ENCODE measurements at places on chromosomes 1 and 21.

DNA sequence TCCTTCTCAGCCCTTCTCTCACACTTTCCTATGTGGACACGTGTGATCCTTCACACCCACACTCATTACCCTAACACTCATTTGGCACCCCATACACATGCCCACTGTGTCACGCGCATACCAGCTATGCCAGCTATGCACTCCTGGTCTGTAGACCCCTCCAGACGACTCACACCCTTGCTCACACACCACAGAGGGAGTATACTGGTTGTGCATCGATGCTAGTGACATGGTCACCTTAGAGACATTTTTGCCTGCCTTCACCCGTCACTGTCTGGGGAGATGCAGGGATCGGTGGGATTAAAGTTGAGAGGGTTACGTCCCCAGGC lies 8.3 kb upstream of the PPM1J start:
- no peak for DNase-seq

DNA sequence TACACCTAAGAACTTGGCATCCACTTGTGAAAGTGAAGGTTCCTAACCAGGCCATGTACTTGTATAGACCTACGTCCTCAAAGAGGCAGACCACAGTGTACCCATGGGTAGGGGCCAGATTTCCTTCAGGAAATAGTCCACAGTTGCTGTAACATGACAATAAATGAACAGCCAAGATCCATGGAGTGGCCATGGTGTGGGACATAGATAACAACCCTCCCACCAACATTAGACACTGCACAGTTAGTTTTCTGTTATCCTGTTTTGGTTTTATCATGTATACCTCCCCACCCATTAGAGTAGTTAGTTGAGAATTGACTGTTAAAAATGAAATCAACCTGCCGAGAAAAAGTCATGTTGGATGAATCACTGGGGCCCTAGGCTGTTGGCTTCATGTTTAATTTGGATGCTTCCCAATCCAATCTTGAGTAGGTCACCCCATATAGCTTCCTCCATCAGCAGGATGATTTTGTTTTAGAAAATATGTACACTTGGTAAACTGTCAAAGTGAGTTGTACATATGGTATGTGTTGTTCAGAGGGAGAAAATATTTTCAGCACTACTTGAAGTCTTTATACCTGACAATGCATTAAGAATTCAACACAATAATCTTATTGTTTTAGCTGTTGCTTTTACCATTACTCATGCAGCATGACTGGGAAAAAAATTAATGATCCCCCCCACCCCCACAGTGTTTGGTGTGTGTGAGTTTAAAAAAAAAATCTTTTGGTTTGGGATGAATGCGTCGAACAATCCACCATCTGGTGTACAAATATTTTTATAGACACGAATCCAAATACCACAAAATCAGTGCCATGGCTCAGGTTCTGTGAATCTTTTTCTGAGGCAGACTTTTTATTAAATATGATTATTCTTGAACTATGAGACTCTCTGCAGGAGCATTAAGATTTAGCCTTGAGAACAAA lies 88.3 kb upstream of the ARHGAP29 start:
- no peak for DNase-seq

- no peak for DNase-seq
These were observed 63.0 kb downstream of the RABGAP1L start for GRCh38 chr1:174222166-174222949.

DNA sequence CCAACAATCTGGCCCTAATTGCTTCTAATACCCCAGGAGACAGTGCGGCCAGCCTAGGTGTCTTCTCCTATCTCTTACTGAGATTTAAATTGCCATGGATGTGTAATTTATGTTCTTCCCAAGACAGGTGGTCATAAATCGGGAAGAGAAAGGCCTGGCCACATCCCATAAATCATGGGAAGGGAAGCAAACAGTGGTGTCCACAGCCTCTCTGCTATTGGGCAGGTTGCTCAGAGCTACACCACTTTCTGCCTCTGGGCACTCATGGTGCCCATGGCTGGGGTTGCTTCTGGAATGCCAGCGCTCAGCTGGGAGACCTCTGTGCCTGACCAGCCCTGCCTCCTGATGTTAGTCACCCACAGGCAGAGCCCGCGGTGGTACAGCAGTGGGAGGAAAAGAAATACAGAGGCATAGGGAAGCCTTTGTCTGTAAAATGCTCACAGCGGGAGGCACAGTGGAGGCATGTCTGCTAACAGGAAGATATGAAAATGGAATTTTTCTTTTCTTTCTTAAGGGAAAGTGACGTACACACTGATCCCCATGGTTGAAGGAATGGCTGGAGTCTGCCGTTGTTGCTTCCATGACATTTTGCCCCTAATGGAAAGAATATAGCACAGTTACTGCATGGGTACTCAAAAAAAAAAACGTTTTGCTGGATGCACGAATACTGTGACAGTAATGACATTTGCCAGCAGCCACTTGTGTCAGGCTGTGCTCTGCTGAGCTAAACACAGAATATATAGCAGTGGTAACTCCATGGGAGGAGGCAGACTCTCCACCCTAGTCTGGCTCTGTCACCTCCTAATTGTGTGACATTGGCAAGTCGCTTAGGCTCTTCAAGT lies 21.9 kb downstream of the MTARC1 start:
- DNase-seq = no peak

DNA sequence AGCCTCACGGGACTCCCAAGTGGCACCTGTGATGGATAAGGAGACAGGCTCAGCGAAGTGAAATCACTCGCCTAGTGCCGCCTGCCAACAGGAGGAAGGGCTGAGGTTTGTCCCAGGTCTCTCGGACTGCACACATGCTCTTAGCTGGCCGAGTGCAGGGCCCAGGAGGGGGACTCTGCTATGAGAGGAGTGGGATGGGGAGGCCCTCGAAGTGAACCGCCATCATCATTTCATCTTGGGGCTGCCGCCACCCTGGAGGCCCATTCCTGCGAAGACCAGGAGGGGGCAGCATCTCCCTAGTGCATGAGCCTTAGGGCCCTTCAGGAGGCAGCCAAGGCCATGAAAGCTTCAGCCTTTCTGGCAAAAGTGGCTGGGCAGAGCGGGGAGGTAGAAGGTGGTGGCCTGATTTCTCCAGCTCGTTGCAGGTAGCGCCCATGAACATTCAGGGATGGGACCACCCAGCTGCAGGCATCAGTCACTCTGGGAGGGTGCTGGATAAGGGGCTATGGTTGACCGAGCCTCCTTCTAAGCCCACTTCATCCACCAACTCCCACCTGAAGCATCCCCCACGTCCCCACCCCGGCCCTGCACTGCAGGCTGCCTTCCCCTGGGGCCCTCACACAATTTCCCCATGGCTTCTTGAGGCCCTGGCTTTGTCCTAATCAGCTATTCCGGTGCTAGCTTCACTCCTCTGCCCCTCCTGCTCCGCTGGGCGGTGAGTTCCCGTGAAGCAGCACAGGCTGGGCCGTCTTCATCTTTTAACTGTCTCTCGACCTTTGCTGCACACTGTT lies 17.2 kb upstream of the RASSF5 start:
- peak; percentile 73 for DNase-seq

GRCh38 chr1:162351246-162351842 lies 25.3 kb downstream of the SPATA46 start:
- DNase-seq = no peak

GRCh38 chr1:53546409-53547155 lies 87.4 kb downstream of the DMRTB1 start:
- DNase-seq = no peak

GRCh38 chr1:224170748-224171478 lies 12.1 kb upstream of the DEGS1 start:
- peak; percentile 70 for DNase-seq

DNA sequence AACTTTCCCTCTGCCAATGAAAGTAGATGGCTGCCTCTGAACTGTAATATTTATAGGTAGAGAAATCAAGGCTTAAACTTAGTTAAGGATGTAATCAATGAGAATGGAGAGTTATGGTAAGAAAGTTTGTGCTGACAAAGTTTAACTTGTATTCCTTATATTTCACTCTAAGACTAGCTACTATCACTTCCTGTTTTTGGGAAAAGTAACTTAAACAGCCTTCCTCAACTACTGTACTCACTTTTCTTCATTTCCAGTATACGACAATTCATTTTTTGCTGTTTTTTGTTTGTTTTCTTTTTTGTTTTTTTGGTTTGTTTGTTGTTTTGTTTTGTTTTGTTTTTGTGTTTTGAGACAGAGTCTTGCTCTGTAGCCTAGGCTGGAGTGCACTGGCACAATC lies 3.7 kb downstream of the RGS18 start:
- DNase-seq = no peak

- no peak for DNase-seq
These were observed 1.4 kb downstream of the GOLPH3L start for GRCh38 chr1:150695561-150695960.

GRCh38 chr1:155322571-155322952 lies 1.9 kb downstream of the RUSC1 start:
- DNase-seq = no peak

DNA sequence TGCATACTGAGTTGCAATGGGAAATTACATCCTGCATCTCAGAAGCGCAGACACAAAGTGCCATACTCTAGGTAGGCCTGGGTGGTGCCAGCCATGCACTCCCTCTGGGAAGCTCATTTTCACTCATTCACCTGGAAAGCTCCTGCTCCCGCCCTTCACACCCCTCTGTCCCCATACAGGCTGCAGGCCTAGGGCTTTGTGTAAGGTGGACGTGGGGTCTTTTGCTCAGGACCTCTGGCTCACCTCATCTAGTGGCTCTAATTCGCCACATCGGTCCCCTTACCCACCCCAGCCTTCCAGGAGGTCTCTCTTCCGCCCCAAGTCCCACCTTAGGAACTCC lies 751 bp downstream of the MRPS15 start:
- DNase-seq = no peak

DNA sequence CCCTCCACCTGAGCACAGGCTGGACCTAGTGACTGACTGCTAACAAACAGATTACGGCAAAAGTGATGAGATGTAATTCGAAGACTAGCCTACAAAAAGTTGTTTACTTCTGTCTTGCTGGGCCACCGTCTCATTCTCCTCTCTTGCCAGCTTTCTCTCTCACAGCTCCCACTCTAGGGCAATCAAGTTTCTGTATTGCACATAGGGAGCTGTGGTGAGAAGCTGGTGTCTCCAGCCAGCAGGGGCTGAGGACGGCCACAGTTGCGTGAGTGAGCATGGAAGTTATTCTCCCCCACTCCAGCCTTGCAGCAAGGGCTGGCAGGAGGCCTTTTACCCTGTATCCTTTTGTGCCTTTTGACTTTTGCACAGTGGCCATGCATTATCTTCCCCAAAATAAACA lies 8.6 kb upstream of the COL6A2 start:
- DNase-seq = no peak

GRCh38 chr1:53068314-53069099 lies 6.5 kb downstream of the PODN start:
- no peak for DNase-seq

DNA sequence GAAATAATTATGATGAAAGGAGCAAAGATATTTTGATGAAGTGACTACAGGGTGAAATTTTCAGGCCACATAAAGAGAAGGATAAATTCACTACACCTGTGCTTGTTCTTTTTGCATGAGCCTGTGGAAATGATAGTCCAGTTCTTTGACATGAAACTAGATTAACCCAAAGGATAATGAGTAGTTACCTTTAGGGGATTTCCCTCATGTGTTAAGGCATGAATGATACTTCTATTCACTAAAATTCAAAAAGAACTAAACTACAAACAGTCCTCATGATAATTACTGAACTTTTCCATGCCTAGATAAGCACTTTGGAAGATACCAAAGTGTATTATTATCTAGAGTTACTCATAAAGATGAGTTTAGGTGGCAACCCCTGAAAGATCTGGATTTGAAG lies 244.3 kb downstream of the PTPRC start:
- no peak for DNase-seq

- no peak for DNase-seq
These were observed 3.7 kb upstream of the SLC2A5 start for GRCh38 chr1:9073143-9073542.

- no peak for DNase-seq
These were observed 94.6 kb upstream of the TMPRSS2 start for GRCh38 chr21:41602531-41602930.

GRCh38 chr1:186531561-186532165 lies 70.7 kb upstream of the PDC start:
- no peak for DNase-seq

GRCh38 chr1:52659356-52659755 lies 26.4 kb downstream of the SHISAL2A start:
- DNase-seq = no peak

GRCh38 chr1:98126740-98127139 lies 205.9 kb upstream of the DPYD start:
- DNase-seq = no peak

- no peak for DNase-seq
These were observed 31.5 kb downstream of the RIMS3 start for GRCh38 chr1:40633931-40634376.

DNA sequence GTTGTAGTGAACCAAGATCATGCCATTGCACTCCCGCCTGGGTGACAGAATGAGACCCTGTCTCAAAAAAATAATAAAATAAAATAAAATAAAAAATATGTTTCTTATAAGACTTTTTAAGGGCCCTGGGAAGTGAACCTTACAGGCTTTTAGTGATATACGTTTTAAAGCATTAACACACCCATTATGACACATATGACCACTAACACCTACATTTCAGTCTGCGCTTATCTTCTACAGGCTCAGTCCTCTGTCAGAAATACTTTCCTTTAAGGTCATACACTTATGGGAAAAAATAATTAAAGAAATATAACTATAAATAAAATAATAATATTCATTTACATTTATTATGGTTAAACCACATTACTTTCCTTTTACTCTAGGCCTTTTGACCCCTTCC lies 21.9 kb downstream of the ADSS2 start:
- no peak for DNase-seq

DNA sequence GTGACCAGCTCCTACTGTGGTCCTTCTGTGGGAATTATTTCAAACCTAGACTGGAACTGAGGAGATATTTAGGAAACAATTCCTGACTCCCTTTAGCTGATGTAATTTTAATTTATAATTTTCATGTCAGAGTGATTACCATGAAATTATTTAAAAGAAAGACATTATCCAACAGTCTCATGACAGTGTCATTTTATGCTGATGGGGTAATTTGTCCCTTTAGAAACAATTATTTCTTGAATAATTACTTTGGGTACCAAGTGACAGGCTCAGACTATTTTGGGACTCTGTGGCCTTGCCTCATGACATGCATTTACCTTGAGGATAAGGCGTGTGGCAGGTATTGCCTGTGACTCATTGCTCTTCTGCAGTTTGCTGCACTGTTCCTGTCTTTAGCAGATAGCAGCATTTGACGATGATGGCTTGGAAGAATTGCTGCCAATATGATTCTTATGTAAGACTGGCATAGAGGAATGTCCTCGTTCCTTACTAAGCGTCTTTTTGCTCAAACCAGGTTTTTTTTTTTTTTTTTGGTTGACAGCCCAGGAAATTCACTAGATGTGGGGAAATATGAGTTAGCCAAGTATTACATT lies 206.0 kb upstream of the HMCN1 start:
- DNase-seq = no peak

DNA sequence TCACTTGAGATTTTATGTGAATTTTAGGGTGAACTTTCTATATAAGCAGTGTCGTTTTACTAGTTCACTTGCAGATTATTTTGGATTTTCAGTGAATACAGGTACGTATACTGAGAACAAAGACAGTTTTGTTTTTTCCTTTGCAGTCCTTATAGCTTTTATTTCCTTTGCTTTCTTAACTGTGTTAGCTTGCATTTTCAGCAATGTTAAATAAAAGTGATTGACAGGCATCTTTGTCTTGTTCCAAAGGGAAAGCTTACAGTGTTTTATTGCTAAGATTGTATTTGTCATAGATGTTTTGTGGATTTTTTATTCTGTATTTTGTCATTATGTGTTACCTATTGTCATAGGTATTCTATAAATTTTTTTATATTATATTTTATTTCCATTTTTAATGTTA lies 53.3 kb upstream of the FASLG start:
- no peak for DNase-seq

Data from B cell (primary cell).